Adrenal gland (tissue), 19 donors: ENCODE measurements at places on chromosomes 5 and 9. TPM values are rescaled to one million over a fixed set of nuclear protein-coding genes. Genes with fewer than 3 reads are reported as not detected.

Gene PCDHGA4
- 0.64 TPM for polyA plus RNA-seq

Gene IQGAP2
- 34.0 TPM for polyA plus RNA-seq

Gene ADAMTS19
- polyA plus RNA-seq, result 2.9 TPM

Gene SLC25A25
- polyA plus RNA-seq, result 13.6 TPM

Gene ZNF367
- polyA plus RNA-seq, result 0.24 TPM

Gene KCTD16
- polyA plus RNA-seq, result 0.55 TPM

Gene LHX3
- polyA plus RNA-seq, result not detected

Gene FBXL7
- polyA plus RNA-seq, result 23.2 TPM

Gene ARHGEF39
- 1.2 TPM for polyA plus RNA-seq

Gene SPATA31C1
- not detected for polyA plus RNA-seq

Gene GPR150
- polyA plus RNA-seq, result 0.11 TPM

Gene PJA2
- 22.6 TPM for polyA plus RNA-seq

Gene ARHGAP26
- 5.8 TPM for polyA plus RNA-seq

Gene GABRA6
- polyA plus RNA-seq, result not detected

Gene BHMT2
- polyA plus RNA-seq, result 12.8 TPM

Gene SLC6A19
- polyA plus RNA-seq, result not detected

Gene NTRK2
- polyA plus RNA-seq, result 2.6 TPM

Gene TERT
- polyA plus RNA-seq, result not detected

Gene IRX2
- not detected for polyA plus RNA-seq

Gene PAX5
- under 0.01 TPM for polyA plus RNA-seq

Gene HTR4
- 0.16 TPM for polyA plus RNA-seq

Gene ANKRD18B
- not detected for polyA plus RNA-seq

Gene DMRT3
- not detected for polyA plus RNA-seq

Gene TMEM171
- polyA plus RNA-seq, result 0.13 TPM

Gene ZBED3
- 7.9 TPM for polyA plus RNA-seq

Gene MSX2
- 0.32 TPM for polyA plus RNA-seq

Gene ADAMTS16
- not detected for polyA plus RNA-seq

Gene SKIC3
- 82.7 TPM for polyA plus RNA-seq

Gene KCNN2
- 45.6 TPM for polyA plus RNA-seq

Gene CYLC2
- polyA plus RNA-seq, result not detected

Gene TAF11L4
- polyA plus RNA-seq, result not detected
